Activated CD4-positive, CD25-positive, alpha-beta regulatory T cell treated with anti-CD3 and anti-CD28 coated beads, Interleukin-2, amount 50 U/mL, for 72 hours (primary cell): ENCODE measurements at places on chromosomes 11 and 22.
A peak's percentile ranks its signal among the peaks of the same experiment; 100 is the strongest.

DNA sequence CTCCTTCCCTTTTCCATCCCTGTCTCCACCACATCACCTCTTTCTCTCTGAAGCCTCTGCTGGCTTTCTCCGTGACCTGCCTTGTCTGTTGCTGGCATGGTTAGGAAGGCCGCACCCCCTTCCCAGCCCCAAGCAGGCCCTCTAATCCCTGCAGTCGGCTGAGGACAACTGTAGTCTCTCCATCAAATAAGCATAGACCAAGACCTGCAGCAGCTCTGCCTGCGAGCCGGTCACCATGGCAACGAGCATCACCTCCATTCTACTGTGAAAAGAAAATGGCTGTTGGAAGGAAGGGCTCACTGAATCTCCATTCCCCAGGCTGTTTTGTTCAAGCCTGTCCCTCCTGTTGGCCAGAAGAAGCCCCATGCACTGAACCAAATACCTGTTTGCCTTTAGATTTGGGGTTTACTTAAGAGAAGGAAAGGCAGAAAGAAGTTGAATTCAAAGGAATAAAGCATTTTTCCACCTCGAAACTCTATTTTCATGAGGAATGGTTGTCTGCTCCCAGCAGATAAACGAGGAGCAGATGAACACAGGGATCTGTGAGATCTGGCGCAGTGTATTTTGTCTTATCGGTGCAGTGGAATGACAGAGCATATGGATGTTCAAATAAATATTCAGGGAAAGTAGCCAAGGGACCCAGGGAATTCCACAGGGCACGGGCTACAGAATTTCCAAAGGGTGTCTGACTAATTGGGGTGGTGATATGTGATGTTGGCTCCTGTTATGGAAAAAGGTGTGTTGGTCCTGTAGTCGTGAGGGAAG is 113.1 kb upstream of the TTC12 start:
- DNase-seq: no peak

DNA sequence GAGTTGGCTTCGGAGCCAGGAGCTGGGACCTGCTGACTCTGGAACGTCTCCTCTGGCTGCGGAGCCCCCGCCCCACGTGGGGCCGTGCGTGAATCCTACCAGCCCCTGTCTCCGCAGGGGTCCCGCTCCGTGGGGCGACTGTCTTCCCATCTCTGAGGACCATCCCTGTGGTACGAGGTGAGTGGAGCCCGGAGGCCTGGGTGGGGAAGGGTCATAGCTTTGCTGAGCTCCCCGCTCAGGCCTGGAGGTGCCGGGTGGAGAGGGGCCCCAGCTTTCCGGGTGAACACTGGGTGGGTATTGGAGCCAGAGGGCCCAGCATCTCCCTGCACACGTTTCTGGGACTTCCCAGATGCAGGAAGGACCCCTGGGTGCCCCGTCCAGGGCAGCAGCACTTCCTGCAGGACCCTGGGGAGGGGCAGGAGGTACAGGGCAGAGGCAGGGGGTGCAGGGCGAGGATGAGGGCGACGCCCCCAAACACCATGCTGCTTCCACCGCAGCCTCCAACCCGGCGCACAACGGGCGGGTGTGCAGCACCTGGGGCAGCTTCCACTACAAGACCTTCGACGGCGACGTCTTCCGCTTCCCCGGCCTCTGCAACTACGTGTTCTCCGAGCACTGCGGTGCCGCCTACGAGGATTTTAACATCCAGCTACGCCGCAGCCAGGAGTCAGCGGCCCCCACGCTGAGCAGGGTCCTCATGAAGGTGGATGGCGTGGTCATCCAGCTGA is 3.8 kb downstream of the MUC5AC start:
- DNase-seq: peak; percentile 20

DNA sequence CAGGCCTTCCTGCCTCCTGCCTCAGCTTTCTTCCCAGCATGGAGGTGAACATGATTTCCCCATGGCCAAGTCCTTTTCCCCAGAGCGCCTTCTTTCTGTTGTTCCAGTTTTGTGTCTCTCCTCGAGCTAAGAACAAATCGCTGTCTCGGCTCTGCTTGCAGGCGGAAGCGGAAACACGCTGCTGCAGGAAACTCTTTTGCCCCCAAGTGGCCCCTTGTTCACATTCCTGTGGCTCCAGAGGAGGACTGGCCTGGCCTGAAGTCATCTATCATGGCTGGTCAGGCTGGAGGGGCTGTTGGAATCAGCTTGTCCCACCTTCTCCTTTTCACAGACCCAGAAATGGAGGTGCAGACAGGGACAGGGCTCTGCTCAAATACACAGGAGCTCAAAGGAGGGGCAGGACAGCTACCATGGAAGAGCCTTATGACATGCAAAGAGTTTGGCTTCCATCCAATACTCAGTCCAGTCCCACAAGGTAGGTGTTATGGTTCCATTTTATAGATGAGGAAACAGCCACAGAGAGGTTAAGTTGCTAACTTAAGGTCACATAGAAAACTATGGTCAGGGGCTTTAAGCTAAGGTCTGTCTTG is 182.2 kb upstream of the SYT13 start:
- DNase-seq: no peak

- no peak for DNase-seq
Observed at GRCh38 chr11:2699185-2699530, 636 bp downstream of the KCNQ1OT1 start.

- no peak for DNase-seq
Observed at GRCh38 chr11:73582653-73583052, 15.3 kb downstream of the FAM168A start.

DNA sequence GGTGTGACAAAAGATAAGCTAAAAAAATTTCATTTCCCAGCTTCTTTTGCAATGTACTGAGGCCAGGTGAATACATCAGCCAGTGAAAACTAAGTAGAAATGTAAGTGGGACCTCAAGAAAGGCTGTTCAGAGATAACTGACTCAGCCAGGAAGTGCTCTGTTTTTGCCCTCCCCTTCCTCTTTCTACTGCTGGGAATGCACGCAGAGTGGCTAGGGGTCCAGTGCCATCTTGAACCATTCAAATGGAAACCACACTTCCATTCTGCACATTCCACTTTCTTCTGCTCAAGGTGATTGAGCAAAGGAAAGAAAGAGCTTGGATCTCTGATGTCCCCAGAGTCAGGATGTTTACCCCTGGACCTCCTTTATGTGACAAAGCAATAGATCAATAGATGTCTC is 27.8 kb upstream of the LMO2 start:
- DNase-seq: no peak

DNA sequence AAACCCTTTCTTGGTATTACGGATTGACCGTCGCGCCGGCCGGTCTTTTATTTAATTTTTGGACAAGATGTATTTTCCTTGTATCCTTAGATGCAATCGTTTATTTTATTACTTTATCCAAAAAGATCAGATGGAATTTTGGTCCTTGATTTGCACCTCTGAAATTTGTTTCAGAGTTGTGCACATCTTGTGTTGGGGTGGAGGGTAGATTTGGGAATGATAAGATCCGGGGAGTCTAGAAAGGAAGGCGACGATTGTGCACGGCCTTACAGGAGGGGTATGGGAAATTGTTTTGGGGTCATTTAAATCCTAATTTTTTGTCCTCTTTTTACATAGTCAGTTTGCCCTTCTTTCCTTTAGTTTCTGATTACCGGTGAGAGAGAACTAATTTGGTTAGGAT is 1.4 kb downstream of the KDM2A start:
- no peak for DNase-seq

- DNase-seq: no peak
Observed at GRCh38 chr11:2258501-2259465, 11.6 kb downstream of the ASCL2 start.

DNA sequence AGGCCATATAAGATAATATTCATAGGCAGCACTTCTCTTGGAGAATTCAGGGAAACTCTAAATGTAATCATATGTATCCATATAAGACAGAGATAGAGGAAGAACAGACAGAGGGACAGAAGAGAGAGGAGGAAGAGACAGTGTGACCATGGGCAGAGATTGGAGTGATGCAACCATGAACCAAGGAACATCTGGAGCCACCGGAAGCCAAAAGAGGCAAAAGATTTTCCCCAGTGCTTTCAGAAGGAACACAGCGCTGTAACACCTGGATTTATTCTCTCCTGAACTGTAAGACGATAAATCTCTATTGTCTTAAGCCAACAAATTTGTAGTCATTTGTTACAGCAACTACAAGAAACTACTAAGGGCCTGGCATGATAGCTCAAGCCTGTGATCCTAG is 57.7 kb downstream of the GAB2 start:
- DNase-seq: no peak
